Stimulated activated CD4-positive, alpha-beta T cell treated with anti-CD3 and anti-CD28 coated beads, Interleukin-1b, Interleukin-23, amount 100 ng/mL, for 1 hour (primary cell): ENCODE measurements at places on chromosomes 4 and X.

GRCh38 chrX:8868906-8869305 lies 67.7 kb upstream of the FAM9A start:
- DNase-seq: no peak

- DNase-seq: no peak
These were observed 1079.8 kb downstream of the RAPGEF2 start for GRCh38 chr4:160182727-160183126.

GRCh38 chr4:112978691-112979472 lies 70.6 kb upstream of the ANK2 start:
- DNase-seq: no peak

- no peak for DNase-seq
These were observed 604.6 kb downstream of the RAB28 start for GRCh38 chr4:12879496-12879895.

- DNase-seq: no peak
These were observed 30.4 kb downstream of the GNL3L start for GRCh38 chrX:54560411-54560810.

GRCh38 chr4:170652571-170652970 lies 562.8 kb upstream of the AADAT start:
- no peak for DNase-seq

DNA sequence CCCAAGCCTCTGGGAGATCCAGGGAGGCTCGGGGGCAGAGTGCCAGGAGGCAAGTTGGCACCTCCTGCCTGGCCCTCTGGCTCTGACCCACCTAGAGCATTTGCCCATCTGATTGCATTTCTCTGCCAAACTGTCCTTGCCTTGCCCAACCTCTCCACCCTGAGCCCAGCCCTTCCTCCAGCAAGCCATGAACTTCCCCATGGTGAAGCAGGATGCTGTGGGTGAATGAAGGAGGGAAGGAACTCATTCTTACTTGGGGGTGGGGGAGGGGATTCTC lies 9.3 kb upstream of the CNGA2 start:
- DNase-seq: no peak

- no peak for DNase-seq
These were observed 160.2 kb downstream of the MAGEB5 start for GRCh38 chrX:26376037-26376708.

GRCh38 chrX:56733459-56734046 lies 4.5 kb downstream of the NBDY start:
- peak; percentile 25 for DNase-seq

DNA sequence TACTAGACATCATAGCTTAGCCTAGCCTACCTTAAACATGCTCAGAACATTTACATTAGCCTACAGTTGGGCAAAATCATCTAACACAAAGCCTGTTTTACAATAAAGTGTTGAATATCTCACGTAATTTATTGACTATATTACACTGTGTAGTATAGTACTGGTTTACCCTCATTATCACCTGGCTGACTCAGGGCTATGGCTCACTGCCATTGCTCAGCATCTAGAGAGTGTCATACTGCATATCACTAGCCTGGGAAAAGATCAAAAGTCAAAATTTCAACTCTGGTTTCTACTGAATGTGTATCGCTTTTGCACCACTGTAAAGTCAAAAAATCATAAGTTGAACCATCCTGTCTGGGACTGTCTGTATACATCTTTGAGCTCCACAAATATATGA lies 78.6 kb downstream of the CEP44 start:
- no peak for DNase-seq

DNA sequence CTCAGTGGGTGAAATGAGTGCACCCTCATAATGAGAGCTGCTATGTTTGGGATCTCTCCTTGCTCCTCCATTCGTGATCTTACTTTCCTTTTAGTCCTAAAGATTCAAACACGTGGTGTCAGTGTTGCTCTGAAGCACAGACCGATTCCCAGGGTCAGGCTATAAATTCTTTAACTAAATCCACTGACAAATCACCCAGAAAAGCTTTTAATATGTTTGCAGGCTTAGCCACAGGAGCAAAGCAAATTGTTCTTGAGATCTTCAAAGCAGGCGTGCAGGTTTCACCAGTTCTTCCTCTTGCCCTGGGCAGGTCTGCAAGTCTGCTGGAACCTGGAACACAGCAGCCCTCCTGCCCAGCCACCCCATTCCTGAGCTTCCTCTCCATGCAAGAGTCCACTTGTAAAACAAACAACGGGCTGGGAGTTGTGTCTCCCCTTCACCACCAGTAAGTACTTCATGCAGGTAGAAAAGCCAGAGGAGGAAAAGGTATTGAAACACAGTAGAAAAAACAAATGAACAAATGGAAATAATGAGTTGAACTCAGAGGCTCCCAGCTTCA lies 70.1 kb upstream of the ENPP6 start:
- no peak for DNase-seq

DNA sequence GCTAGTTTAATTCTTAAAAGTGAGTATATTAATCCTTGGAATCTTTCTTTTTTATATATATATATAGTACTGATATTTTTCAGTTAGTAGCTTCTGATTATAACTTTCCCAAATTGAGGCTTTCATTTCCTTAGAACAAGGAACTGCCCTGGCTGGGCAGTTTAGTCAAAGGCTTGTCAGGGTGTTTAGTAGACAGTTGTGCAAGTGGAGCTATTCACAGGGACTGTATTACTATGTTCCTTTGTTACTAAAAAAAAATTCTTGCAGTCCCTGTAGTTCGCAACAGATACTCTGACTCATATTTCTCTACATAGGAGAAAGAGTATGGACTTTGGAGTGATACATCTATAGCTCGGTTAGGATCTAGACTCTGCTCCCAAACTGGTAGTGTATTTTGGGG lies 20.8 kb downstream of the USO1 start:
- no peak for DNase-seq

DNA sequence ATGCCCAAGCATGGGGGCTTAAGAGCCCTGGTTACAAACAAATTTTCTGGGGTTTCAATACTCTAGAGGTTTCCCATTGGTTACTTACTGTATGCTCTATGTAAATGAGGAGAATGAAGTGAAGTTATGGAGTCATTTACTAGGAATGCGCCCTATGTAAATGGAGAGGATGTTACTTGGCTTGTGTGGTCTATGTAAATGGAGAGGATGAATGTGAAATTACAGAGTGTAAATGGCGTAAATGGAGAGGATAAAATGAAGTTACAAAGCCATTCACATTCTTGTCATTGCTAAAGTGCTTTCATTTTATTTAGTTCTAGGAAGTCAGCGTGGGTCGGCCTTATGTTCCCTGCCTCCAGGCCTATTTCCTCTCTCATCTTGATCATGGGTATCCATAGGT lies 810.5 kb upstream of the ADGRL3 start:
- DNase-seq: no peak

DNA sequence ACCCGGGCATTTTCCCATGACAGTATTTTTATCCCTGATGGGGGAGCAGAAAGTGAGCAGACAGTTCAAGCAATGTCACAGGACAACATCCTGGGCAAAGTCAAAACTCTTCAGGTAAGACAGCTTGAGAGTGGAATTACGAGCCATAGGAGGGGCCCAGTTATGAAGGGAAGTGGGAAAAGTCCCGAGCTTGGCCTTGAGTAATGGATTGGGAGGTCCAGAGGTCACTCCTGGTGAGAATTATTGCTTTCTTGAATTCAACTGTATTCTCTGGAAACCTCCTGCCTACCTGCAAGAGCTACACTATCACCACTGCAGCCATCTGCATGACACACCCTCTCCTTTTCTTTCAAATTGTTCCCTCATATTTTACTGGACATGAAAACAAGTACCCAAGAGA lies 89.1 kb downstream of the AASDH start:
- no peak for DNase-seq

DNA sequence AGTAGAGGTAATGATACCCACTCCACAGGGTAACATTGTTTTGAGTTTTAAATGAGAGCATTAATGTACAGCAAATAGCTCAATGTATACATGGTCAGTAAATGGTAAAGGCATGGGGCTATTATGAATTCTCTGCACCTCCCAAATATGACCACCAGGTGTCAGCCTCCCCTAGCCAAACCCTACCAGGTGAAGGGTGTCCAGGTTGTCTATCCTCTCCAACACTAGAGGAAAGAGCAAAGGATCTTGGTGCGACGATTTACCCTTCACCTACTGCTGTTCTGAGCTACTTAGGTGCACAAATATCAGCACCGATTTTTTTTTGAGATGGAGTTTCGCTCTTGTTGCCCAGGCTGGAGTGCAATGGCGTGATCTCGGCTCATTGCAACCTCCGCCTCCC lies 26.5 kb upstream of the XIAP start:
- DNase-seq: peak; percentile 7

GRCh38 chr4:797066-797465 lies 28.9 kb downstream of the CPLX1 start:
- DNase-seq: no peak

- DNase-seq: no peak
These were observed 77.4 kb downstream of the MTMR1 start for GRCh38 chrX:150770623-150771022.

GRCh38 chrX:136262243-136262642 lies 11.0 kb upstream of the MAP7D3 start:
- no peak for DNase-seq

GRCh38 chrX:37684426-37684825 lies 1.2 kb upstream of the XK start:
- no peak for DNase-seq

- DNase-seq: no peak
These were observed 94.2 kb downstream of the KDR start for GRCh38 chr4:55031158-55031557.

DNA sequence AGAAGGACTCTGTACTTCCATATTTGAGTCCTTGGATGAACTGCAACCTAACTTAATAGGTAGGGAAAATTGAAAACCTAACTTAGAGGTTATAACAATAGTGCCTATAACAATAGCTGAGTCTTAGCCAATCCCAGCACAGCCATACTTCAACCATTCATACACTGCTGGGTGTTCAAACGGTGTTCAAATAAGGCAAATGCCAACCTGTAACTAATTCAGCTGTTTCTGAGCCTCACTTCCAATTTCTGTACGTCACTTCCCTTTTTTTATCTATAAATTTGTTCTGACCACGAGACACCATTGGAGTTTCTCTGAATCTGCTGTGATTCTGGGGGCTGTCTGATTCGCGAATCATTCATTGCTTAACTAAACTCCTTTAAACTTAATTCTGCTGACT lies 9.6 kb upstream of the GRSF1 start:
- no peak for DNase-seq

DNA sequence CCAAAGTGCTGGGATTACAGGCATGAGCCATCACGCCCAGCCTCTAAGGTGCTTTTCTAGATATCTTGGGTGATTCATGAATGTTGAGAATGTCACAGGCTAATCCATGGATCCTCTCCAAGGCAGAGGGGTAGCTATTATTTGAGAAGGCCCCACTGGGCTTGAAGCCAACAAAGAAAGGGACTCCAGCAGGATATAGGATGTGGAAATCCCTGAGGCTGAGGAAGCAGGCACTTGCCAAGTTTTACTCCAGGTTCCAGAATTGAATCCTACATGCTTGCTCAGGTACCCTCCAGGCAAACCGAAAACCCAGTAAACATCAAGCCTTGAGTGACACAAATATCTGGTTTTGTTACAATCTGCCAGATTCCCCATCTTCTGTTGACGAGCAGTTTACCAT lies 15.8 kb downstream of the NLGN3 start:
- DNase-seq: no peak
